ENCODE measurements at places on chromosomes 5 and 9.
A peak's percentile ranks its signal among the peaks of the same experiment; 100 is the strongest.

DNA sequence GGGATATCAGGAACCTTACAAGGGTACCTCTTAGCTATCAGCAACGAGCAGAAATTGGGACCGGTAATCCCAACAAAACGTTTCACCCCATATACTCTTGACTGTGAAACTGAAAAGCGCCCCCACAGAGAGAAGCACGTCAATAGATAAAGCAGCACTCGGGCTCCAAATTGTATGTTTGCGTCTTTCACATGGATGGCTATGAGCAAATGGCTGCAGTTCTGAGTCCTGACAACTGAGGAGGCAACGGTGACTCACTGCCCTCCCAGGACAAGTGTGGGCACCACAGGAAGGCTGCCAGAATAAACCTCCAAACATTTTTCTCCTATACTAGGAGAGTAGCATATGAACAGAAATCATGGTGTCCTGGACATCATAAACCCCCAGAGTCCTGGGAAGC is 36.6 kb downstream of the SEMA4D start:
- DNase-seq: no peak

GRCh38 chr5:179900711-179901110 is 7.0 kb downstream of the TBC1D9B start:
- no peak for DNase-seq

GRCh38 chr5:58066557-58066956 is 393.3 kb downstream of the PLK2 start:
- no peak for DNase-seq

- DNase-seq: no peak
Measured at GRCh38 chr9:37953775-37954437, 50.0 kb upstream of the SLC25A51 start.

GRCh38 chr9:134619983-134620661 is 21.5 kb upstream of the COL5A1 start:
- DNase-seq: no peak

DNA sequence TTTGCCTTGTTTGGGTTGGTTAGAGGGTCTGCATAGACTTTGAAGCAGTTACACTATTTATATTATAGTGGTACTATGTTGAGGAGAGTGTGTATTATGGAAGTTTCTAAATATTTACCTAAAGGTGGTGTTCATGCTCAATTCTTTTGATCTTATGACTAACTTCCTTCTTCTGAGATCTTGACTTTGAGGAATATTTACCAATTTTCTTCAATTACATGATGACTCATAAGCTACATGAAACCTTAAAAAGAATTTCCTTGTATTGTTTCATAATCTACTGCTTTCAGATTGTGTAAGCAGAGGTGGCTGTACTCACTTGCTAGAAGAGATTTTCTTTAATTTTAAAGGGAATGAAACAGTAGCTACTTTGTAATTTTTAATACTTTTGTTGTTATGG is 276.1 kb downstream of the TAF11L14 start:
- no peak for DNase-seq

GRCh38 chr5:38420246-38420645 is 136.2 kb downstream of the LIFR start:
- DNase-seq: no peak

- peak; percentile 5 for DNase-seq
Measured at GRCh38 chr9:101705135-101705661, 33.2 kb downstream of the GRIN3A start.

GRCh38 chr9:93586290-93587057 is 10.1 kb downstream of the PHF2 start:
- DNase-seq: no peak

DNA sequence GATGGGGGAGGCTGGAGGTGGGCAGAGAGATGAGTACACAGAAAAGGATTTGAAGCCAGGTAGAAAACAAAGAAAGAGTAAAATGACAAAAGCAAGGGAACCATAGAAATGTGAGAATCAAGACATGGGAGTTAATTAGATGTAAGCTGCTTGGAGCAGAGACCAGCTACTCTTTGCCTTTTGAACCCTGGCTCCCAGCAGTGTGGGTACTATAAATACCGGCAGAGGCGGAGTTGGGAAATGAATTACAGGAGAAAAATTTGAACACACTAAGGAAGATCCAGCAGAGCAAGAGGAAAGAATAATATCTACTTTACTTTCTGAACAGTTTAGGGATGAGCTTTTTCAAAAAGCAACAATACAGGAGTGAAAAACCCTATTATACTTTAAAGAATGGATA is 36.5 kb downstream of the KIF24 start:
- no peak for DNase-seq
